ENCODE measurements at places on chromosomes 4 and X.

GRCh38 chrX:44974451-44974850 lies 101.5 kb downstream of the KDM6A start:
- DNase-seq = no peak

DNA sequence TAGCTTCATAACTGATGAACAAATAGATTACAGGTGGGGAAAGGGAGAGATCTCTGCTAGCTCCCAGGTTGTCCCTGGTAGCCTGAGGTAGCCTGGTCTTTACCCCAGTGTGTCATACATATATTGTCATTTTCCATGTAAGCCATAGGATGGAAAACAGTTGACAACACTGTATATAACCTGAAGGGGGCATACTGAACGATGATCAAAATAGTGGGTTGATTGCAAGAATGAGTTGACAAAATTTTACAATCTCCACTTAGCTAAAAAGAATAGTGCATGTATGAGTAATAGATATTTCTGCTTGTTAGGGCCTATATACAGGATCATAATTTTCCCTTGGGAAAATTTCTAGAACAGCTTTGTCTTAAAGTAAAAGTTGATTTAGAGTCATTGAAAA lies 304.1 kb upstream of the HAND2 start:
- no peak for DNase-seq

DNA sequence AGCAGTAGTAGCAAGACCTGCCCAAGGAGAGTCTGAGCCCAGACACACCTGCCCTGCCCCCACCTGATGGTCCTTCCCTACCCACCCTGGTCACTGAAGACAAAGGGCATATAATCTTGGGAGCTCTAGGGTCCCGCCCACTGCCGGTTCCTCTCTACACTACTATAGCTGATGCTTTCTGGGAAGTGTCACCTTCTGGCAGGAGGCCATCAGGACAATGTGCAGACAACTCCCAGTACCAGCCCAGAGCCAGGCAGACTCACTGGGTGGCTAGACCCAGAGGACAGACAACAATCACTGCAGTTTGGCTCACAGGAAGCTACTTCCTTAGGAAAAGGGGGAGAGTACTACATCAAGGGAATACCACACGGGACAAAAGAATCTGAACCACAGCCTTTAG lies 312.7 kb downstream of the SPRY1 start:
- DNase-seq = no peak

- DNase-seq = no peak
Observed at GRCh38 chrX:121931567-121931966, 884.2 kb downstream of the GLUD2 start.

- no peak for DNase-seq
Observed at GRCh38 chrX:1389181-1389992, 2.5 kb downstream of the SLC25A6 start.

DNA sequence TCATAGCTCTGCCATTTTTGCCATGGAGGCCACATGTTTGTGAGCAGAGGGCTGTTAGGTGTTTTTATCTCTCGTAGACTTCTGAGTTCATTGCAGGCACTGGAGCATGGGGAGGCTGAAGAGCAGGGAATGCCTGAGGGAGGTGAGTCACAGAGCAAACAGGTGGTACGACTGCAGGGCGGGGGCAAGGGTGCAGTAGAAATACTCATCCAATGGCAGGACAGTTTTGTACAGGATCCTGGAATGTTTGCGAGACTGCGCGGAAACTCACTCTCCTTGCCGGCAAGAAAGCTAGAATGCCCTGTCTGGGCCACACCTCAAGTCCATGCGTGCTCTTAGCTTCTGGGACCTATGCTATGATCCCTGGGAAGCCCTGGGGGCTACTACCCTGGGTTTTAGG lies 20.0 kb upstream of the VCX2 start:
- no peak for DNase-seq

DNA sequence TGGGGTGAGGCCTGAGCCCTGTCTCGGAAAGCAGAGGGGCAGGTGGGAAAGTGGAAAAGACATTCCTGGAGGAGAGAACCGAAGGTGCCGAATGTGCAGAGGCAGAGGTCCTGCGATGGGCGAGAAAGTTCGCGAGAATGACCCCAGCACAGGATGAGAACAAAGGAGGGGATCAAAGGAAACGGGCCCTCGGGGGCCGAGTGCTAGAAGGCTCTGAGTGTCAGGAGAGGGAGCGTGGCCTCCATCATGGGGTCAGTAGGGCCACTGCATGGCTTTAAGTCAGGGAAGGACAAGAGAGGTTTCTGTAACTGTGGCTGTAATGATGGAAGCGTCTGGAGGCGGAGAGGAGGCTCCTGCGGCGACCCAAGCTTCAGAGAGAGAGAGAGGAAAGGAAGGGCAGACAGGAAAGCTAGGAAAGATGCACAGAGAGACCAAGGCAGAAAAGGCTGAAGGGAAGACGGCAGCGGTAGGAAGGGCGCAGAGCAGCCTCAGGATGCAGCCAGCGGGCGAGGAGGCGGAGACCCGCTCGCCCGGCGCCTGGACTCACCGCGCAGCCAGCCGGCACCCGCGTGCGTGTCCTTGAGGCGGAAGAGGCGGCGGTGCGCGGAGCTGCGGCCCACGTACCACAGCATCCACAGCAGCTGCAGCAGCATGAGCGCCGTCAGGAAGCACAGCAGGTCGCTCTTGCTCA lies 669 bp downstream of the OTOP1 start:
- no peak for DNase-seq

GRCh38 chrX:13966793-13967125 lies 62.9 kb downstream of the GEMIN8 start:
- DNase-seq = no peak

DNA sequence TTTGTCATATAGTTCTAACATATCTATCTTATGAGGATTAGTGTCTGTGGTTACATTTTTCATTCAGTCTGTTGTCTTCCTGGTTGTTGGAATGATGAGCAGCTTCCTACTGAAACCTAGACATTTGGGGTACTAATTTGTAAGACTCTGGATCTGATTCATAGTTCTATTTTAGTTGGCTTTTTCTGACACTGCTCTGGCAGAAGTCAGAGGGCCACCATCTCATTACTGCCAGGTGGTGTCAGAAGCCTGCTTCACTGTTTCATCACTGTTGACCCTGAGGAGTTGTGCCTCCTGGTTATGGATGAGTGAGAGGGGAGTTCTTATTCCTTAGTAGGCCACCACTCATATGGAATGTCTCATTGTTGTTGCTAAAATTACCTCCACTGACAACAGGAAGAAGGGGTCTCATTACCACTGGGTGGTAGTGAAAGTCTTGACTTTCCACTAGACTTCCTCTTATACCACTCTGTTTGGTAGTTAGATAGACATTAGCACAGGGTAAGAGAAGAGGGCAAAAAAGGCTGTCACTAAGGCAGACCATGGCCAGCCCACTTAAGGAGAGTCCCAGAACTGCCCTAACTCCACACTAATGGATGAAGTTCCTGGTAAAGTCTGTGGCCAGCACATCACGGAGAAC lies 395.2 kb downstream of the SPOCK3 start:
- no peak for DNase-seq
